Esophagus squamous epithelium (tissue), 5 donors: ENCODE measurements at places on chromosomes 11 and 22.

DNA sequence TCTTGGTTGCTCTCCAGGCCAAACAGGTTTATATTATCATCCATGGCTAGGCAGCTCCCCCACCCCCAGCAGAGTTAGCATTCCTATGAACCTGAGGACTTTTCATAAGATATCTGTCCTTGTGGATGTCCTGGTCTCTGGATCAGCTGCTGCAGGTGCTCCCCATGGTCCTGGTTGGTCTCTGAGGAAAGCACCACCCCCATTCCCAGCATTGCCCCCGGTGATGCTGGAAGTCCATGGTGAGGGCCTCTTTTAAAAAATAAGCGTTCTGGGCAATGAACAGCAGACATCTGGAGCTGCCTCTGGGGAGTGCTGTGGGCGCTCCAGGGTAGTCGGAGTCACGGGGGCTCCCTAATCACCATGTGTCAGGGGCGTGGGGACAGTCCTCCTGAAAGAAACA is 26.6 kb downstream of the DKK3 start:
- H3K4me3 ChIP-seq, result no peak overlapping the region
- no peak overlapping the region for H3K27ac ChIP-seq
- H3K36me3 ChIP-seq, result no peaks in the 10 kb centered on the region
- no peak for DNase-seq

DNA sequence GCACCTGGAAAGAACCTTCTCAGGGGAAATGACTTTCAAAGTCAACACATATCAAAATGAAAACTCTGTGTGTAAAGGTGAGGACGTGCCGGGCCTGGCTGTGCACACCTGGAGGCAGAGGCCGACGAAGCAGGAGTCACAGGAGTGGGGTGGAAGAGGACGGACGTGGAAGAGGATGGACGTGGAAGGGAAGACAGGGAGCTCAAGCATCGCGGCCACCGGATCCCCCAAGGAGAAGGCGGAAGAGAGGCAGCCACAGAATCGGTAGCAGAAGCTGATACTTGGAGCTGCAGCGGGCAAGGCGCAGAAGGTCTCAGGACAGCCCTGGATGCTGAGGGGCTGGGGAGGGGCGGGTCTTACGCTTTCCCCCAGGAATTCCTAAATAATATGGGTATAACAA is 519.8 kb downstream of the BRD1 start:
- peaks cover 4% of the 10 kb centered on the region for H3K4me1 ChIP-seq
- H3K27me3 ChIP-seq, result no peaks in the 10 kb centered on the region
- no peaks in the 10 kb centered on the region for H3K36me3 ChIP-seq
- no peak overlapping the region for H3K27ac ChIP-seq
- no peak overlapping the region for H3K4me3 ChIP-seq
- no peak for DNase-seq

DNA sequence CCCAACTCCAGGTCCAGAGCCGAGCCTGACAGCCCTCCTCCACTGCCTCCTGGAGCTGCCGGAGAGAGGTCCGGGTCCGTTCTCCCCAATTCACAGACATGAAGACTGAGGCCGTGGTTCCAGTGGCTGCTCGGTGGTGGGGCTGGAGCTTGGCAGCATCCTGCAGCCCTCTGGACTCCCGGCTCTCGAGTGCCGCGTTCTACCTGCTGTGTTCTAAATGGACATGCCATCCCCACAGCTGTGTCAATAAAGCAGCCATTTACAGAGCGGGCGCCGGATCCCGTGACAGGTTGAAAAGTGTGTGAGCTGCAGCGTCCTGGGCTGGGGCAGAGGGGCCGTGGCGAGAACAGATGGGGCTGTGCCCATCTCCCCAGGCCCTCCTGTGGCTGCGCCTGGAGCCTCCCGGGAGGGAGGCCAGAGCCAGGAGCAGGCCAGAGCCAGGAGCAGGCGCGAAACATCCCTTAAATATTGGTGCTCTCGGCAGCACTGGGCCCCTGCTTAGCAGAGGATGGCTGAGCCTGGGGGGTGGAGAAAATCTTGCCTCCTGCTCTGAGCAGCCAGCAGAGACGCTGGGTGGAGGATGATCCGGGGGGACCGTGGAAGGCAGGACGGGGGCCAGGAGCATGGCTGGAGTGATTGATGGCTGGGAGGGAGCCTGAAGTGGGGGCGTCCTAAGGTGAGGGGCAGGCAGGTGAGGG is 46.2 kb downstream of the FLRT1 start:
- no peak overlapping the region for H3K27ac ChIP-seq
- no peaks in the 10 kb centered on the region for H3K36me3 ChIP-seq
- DNase-seq, result no peak
- H3K4me3 ChIP-seq, result no peak overlapping the region
- H3K27me3 ChIP-seq, result no peaks in the 10 kb centered on the region

- no peak overlapping the region for H3K4me3 ChIP-seq
- H3K4me1 ChIP-seq, result no peaks in the 10 kb centered on the region
- no peaks in the 10 kb centered on the region for H3K27me3 ChIP-seq
- no peak for DNase-seq
These were observed 37.7 kb upstream of the LRRC55 start for GRCh38 chr11:57144075-57144474.

GRCh38 chr11:38582756-38583155 is 1984.7 kb upstream of the RAG2 start:
- no peaks in the 10 kb centered on the region for H3K36me3 ChIP-seq
- no peak for DNase-seq
- H3K4me3 ChIP-seq, result no peak overlapping the region

DNA sequence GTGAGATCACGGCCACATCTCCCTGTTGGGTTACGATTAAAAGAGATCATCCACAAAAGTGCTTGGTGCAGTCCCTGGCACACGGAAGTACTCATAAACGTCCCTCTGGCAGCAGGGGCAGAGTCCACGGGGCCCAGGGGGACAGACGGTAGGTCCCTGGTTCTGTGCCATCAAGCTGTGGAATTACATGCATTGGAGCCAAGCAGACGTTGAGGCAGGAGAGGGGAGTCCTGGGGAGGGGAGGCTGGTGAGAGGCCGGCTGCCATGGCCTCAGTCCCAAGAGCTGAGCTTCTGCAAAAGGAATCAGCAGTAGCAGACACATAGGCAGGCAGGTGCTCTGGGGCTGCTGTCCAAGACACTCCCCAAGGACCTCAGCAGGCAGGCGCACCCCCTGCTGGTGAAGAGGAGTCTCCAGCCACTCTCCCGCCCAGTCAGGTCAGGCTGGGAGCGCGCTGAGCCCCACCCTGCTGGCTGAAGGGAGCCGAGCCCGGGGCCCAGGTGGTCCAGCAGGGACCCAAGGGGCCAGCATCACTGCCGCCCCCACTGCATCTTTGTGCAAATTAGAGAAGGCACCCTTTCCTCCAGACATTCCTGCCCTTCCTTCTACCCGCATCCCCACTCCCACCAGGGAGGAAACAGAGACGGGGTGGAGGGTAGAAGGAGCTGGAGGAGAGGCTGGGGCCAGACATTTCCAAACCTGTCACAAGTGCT is 7.6 kb upstream of the KCTD17 start:
- H3K4me3 ChIP-seq, result no peak overlapping the region
- H3K4me1 ChIP-seq, result no peaks in the 10 kb centered on the region
- H3K36me3 ChIP-seq, result no peaks in the 10 kb centered on the region
- no peaks in the 10 kb centered on the region for H3K27me3 ChIP-seq
- no peak for DNase-seq

GRCh38 chr22:47574556-47574955 is 812.1 kb downstream of the TBC1D22A start:
- H3K4me1 ChIP-seq, result no peaks in the 10 kb centered on the region
- no peaks in the 10 kb centered on the region for H3K36me3 ChIP-seq
- H3K4me3 ChIP-seq, result no peak overlapping the region

DNA sequence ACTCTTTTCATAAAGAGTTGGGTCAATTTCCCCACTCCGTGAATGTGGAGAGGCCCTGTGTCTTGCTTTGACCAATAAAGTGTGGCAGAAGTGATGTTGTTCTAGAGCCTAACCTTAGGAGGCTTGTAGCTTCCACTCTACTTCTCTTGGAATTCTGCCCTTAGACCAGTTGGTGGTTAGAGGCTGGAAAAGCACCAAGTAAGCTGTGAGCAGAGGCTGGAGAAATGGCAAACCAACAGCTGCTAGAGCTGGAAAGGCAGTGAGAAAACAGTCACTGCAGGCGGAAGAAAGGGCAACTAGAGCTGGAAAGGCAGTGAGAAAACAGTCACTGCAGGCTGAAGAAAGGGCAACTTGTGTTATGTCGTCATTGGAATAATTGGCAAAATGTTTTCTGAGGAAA is 29.8 kb upstream of the MSANTD2 start:
- H3K4me3 ChIP-seq, result no peak overlapping the region
- DNase-seq, result no peak
- no peaks in the 10 kb centered on the region for H3K4me1 ChIP-seq

GRCh38 chr22:20843501-20843900 is 15.1 kb downstream of the PI4KA start:
- no peak overlapping the region for H3K4me3 ChIP-seq
- H3K27me3 ChIP-seq, result no peaks in the 10 kb centered on the region
- no peaks in the 10 kb centered on the region for H3K4me1 ChIP-seq

GRCh38 chr22:39457556-39458443 is 988 bp downstream of the MGAT3 start:
- H3K4me3 ChIP-seq, result peak overlapping the region; percentile 56
- H3K27me3 ChIP-seq, result peaks cover 8% of the 10 kb centered on the region
- H3K4me1 ChIP-seq, result no peaks in the 10 kb centered on the region

GRCh38 chr11:78192911-78193351 is 4.2 kb downstream of the USP35 start:
- DNase-seq, result no peak
- peaks cover 19% of the 10 kb centered on the region for H3K4me1 ChIP-seq
- no peak overlapping the region for H3K4me3 ChIP-seq
- H3K36me3 ChIP-seq, result peaks cover 21% of the 10 kb centered on the region
- no peaks in the 10 kb centered on the region for H3K27me3 ChIP-seq

DNA sequence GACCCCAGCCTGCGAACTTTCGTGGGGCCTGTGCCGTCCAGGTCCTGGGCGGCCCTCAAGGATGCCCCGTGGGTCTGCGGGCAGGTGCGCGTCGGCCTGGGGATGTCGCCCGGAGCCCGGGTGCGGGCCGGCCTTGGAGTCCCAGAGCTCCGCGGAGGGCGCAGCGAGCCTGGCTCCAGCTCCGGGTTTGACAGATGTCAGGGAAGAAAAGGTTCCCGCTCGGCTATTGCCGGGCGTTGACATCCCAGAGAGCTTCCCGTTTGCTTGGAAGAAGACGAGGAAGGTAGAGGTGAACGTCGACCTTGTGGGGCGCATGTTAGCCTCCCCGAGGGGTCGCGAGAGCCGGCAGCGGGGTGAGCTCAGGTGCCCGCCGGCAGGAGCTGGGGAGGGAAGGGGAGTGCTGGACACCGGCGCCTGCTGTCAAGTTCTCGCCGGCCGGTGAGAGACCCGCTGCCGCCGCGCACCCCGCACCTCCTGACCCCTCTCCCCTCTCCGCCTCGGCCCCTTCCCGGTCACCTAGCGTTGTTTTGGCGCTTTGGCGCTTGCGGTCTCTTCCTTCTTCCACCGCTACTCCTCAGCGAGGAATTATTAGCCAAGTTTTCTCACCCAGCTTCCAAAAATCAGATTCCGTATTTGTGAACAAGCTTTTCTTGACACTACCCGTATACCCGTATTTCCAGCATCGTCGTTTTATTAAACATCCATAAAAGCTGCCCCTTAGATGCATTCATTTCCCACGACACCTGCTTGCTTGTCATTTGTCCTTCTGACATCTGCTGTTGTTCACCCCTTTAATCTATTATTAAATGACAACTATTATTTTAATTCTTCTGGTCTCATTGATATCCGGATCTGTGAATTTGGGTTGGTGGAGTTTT is 1.3 kb downstream of the BMAL1 start:
- peak overlapping the region; percentile 98 for H3K27ac ChIP-seq
- no peak for DNase-seq
- H3K4me1 ChIP-seq, result peaks cover 25% of the 10 kb centered on the region
- peak overlapping the region; percentile 100 for H3K4me3 ChIP-seq
- no peaks in the 10 kb centered on the region for H3K36me3 ChIP-seq

DNA sequence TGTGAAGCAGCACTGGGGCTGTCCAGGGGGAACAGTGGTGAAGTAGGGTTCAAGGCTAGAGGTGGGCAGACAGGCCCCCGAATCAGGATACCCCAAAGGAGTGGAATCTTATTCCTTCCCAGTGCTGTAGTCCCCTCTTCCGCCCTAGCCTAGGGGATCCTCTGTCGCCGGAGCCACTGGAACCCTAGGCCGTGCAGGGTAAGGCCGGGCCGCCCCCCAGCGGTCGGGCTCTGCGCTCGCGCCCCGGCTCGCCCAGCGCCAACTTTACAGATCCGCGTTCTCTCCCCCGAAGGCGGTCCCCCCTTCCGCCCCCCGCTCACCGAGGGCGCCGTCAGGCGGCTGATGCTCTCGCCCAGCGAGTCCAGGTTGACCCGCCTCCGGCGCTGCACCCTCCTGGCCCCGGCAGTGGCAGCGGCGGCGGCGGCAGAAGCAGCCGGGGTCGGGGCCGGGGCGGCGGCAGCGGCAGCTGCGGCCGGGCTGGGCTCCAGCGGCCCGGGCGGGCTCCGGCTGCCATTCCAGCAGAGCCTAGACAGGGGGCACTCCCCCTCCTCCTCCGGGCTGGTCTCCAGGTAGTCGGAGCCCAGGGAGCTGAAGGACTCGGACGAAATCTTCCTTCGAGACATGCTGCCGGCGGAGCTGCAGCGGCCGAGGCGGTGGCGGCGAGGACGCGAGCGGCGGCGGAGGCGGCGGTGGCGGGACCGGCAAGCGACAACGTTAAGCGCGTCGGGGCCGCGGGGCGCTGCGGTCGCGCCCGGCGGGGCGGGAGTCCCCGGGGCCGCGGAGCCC is 650 bp downstream of the GUCY1A2 start:
- DNase-seq, result no peak
- H3K27ac ChIP-seq, result peak overlapping the region; percentile 65
- peaks cover 12% of the 10 kb centered on the region for H3K4me1 ChIP-seq
- peak overlapping the region; percentile 70 for H3K4me3 ChIP-seq
- no peaks in the 10 kb centered on the region for H3K36me3 ChIP-seq

DNA sequence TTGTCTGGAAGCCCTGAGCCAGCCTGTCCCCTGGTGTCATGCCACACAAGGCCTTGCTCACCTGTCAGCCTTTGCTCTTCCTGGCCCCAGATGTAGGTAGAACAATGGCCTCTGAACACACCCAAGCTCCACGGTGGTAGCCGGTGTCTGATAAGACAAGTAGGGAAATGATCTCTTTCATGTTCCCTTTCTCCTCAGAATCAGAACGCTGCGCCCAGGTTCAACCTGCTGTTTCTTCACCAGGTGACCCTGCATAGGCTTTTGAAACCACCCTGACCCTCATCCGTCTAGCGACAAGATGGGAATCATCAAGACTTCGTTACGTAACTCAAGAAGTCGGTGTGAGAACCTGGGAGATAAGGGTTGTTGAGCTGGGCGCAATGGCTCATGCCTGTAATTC is 28.7 kb upstream of the YWHAH start:
- no peak overlapping the region for H3K4me3 ChIP-seq
- H3K36me3 ChIP-seq, result peaks cover 15% of the 10 kb centered on the region
- DNase-seq, result no peak
- no peaks in the 10 kb centered on the region for H3K27me3 ChIP-seq
- no peaks in the 10 kb centered on the region for H3K4me1 ChIP-seq
- H3K27ac ChIP-seq, result no peak overlapping the region

GRCh38 chr22:32623943-32624342 is 149.3 kb downstream of the FBXO7 start:
- H3K4me3 ChIP-seq, result no peak overlapping the region
- H3K36me3 ChIP-seq, result no peaks in the 10 kb centered on the region
- H3K27ac ChIP-seq, result peak overlapping the region; percentile 86

DNA sequence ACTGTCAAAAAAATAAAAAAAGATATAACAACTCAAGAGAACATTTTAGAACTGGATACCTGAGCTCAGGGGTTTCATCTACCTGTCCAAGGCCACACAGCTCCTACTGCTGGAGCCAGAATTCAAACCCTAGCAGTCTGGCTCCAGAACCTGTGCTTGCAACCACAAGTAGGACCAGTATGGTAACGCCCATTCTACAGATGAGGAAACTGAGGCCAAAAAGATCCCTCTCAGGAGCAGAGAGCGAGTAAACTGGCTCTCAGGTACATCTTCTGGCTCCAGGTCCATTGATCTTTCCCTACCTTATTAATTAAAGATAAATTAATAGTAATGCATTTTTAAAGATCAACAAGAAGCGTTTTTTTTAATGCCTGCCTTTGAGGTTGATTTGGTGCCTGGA is 19.2 kb downstream of the P2RX3 start:
- H3K4me1 ChIP-seq, result peaks cover 24% of the 10 kb centered on the region
- no peak overlapping the region for H3K4me3 ChIP-seq
- H3K27ac ChIP-seq, result no peak overlapping the region
- no peaks in the 10 kb centered on the region for H3K27me3 ChIP-seq
